ENCODE measurements at places on chromosomes 16 and 17. TPM values are rescaled to one million over a fixed set of nuclear protein-coding genes. Genes with fewer than 3 reads are reported as not detected.

GRCh38 chr16:79698341-79698753, 97.8 kb upstream of the MAF start:
- no peak for DNase-seq

DNA sequence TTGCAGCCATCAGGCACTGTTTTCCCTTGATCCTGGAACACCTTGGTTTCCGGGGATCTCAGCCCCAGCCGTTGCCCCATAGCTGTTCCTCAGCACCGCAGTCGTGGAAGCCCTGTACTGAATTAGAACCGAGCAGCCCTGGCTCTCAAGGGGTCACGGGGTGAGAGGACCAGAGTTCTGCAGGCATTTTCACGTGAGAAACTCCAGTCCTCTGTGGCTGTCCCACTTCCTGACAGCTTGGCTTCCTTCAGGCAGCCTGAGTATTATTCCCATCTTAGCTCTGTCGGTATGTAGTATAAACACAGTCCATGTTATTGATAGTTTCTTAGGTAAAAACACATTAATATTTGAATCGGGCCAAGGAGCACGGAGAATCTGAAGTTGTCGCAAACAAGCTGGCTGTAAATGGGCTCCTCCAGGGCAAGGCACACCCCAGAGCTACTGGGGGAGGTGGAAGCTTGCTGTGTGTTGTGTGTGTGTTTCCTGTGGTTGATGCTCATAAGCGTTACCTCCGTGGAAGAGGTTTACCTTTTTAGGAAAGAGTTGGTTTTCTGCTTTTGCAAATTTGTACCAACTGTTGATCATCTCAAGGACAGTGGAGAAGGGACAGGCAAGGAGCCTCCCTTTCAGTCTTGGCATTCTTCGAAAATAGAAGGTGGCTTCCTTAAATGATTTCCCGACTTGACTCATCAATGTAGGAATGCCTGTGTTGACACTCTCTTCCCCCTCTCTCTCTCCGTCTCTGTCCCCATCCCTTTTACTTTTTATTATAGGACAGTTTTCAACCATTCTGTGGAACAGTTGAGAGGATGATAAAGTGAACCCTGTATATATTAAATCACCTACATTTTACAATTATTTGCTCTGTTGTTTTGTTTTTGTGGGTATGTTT, 208.9 kb upstream of the CHMP6 start:
- DNase-seq, result no peak

- DNase-seq, result no peak
These were observed 22.7 kb downstream of the PEMT start for GRCh38 chr17:17568772-17569195.

- DNase-seq, result no peak
These were observed 32.4 kb upstream of the METTL9 start for GRCh38 chr16:21566891-21567414.

CCL7 gene
- not detected for total RNA-seq

SEPTIN12 gene
- not detected for total RNA-seq

DNA sequence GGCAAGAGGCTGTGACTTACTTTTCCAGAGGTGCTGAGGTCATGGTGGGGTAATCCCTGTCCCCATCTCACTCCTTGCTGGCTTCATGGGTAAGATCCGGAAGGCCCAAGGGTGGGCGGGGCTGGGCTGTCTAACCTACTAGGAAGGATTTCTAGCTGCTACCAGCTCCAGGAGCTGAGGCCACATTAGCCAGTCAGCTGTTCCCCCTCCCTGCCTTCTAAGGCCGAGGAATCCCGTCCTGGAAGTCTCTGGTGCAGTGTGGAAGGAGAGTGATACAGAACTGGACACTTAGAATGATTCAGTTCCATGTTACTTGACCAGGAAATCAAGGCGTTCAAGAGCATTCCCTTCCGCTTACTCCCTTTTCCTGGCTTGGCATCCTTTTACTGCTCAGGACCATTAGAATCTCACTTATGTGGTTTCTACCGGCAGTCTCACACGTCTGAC, 8.9 kb downstream of the GNGT2 start:
- DNase-seq, result no peak

DNA sequence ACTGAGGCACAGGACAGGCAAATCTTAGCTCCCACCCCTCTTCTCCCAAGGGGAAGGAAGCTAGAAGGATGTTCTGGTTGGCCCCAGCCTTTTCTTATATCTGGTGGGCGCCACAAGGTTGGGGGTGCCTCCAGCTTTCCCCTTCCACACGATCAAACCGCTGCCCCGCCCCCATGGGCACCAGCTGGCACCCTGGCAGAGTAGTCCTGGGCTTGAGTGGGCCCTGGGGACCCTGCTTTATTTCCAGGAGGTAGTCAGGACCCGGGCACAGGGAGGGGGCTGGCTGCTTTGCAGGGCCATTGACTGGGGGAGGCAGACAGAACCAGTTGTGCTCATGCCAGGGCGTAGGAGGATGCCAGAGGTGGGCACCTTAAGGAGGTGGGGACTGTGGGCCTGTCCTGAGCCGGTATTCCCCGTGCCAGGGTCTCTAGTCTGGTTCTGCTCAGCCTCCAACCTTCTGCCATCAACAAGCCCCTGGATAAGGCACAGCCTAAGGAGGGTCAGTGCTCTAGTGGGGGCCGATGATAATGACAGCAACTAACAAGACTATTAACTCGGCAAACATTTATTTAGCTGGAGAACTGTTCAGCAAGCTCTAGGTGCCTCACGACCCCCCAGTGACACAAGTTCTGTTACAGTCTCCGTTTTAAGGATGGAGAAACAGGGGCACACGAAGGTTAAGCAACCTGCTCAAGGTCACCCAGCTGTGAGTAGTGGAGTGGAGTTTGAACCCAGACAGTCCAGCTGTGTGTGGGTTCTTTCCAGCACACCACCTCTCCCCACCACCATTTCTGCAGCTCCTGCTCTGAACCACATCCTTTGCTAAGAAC, 7.6 kb upstream of the PPP1R1B start:
- no peak for DNase-seq

DNA sequence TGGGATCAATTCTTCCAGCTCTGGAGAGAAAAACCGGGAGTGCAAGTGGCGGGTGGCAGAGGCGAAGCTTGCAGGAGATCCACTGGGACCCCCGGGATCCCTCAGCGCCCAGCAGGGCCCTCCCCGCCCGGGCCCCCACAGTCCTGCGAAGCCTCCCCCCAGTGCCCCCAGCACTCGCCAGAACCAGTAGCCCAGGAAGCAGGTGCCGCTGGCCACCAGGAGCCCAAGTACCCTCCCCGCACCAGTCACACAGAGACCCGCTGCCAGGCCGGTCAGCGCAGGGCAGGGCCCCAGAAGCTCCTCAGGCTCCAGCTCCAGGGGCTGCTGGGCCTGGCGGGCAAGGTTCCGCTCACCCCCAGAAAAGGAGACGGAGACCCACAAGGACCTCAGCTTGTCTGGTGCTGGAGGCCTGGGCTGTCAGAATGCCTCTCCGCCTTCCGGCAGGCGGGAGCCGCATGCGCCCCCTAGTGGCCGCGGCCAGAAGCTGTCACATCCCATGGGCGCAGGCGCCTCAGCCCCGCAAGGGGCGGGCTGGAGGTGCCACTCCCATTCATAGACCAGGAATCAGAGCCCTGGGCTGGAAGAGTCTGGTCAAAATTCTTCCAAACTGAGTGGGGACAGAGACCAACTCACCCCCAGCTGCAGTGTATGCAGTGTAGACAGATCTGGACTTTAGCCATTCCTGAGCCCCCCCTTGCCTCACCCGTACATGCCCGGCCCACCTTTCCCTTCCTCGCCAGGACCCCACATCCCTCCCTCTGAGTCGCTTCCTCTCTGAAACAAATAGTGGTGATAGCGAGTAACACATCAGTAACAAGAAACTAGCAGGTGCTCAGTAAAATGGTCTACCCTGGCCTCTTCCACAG, 1002.3 kb downstream of the KCNJ18 start:
- DNase-seq, result no peak

DNA sequence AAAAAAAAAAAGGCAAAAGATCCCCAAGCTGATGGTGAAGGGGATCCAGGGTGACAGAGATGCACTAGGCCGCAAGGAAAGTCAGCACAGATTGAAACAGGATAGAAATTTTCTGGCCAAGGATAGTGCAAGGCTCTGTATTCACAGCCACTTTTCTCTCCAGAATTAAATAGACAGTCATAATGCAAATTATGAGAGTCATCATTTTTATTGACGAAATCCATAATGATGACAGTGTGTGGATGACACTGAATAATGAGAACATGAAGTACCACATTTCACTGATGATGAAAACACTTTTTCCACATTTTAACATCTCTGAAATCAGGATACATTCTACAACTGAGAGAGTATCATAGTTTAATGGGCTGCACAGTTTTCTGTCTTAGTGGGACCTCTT, 72.5 kb downstream of the CDYL2 start:
- no peak for DNase-seq

ACSM2A gene
- total RNA-seq, result not detected

ZFPM1 gene
- total RNA-seq, result 2.5 TPM

SEPTIN1 gene
- total RNA-seq, result 3.0 TPM

TPPP3 gene
- 34.9 TPM for total RNA-seq

SECTM1 gene
- total RNA-seq, result 16.7 TPM

DNA sequence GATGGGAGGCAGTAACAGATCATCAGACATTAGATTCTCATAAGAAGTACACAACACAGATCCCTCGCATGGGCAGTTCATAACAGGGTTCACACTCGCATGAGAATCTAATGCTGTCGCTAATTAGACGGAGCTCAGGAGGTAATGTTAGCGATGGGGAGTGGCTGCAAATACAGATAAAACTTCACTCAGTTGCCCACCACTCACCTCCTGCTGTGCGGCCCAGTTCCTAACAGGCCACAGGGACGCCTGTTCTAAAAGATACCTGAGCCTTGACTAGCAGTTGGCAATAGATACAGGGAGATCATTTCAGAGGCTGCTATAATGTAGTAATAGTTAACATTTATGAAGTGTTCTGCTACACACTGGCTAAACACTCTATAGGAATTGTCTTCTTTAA, 4.9 kb downstream of the PTRH2 start:
- no peak for DNase-seq

PLLP gene
- total RNA-seq, result 3.1 TPM

GRCh38 chr16:73043828-73044467, 4.0 kb downstream of the ZFHX3 start:
- DNase-seq, result no peak

DNA sequence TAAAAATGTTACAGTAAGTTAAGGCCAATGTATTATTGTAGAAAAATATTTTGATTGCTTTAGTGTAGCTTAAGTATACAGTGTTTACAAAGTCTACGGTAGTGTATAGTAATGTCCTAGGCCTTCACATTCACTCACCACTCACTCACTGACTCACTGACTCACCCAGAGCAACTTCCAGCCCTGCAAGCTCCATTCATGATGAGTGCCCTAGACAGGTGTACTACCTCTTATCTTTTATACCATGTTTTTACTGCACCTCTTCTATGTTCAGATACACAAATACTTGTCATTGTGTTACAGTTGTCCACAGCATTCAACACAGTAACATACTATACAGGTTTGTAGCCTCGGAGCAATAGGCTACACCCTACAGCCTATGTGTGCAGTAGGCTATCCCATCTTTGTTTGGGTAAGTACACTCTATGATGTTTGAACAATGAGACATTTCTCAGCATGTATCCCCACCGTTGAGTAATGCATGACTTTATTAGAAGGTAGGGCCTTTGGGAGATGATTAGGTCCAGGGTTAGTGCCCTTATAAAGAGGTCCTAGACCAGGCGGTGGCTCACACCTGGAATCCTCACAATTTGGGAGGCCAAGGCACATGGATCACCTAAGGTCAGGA, 117.8 kb downstream of the SLC39A11 start:
- DNase-seq, result no peak

- no peak for DNase-seq
These were observed 14.1 kb downstream of the MYO1C start for GRCh38 chr17:1478418-1478817.
